ENCODE measurements at places on chromosomes 3 and 15. TPM values are rescaled to one million over a fixed set of nuclear protein-coding genes. Genes with fewer than 3 reads are reported as not detected.

Gene GADL1
- total RNA-seq = not detected

Gene CCDC39
- total RNA-seq = not detected

Gene GPR176
- total RNA-seq = 84.3 TPM

Gene NANOGP8
- not detected for total RNA-seq

Gene SCN11A
- total RNA-seq = 0.07 TPM

Gene ITGB5
- 184 TPM for total RNA-seq

Gene RBPMS2
- total RNA-seq = not detected

DNA sequence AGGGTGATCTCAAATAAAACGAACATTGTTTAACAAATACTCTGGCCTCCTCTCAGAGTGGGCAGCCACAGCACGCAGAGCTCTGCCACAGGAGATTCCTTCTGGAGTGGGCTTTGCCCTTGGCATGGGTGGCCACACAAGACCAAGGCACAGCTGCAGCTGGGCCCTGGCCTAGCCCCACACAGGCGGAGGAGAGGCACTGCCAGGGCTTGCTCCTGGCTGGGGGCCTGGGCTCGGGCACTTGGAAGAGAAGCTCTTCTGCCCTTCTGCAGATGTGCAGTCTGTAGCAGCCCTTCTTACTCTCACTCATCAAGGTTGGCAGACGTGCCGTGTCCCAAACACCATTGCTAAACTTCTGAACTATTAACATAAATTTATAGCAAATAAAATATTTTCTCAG is 67.2 kb downstream of the CRTC3 start:
- no peak for DNase-seq

DNA sequence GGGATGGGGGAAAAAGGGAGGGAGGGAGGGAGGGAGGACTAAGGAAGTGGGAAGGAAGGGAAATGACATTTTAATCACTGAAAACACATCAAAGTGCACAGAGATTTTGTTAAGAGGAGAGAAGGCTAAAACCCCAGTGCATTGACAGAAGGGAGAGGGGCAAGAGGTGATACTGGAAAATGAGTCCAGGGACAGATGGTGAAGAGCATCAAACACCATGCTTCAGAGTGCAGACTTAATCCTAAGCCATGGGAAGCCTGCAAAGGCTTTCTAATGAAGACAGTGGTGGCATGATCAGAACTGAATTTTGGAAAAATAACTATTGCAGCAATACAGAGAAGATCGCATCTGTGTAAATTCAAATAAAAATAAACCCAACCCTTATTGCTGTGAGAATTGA is 41.8 kb downstream of the HGD start:
- no peak for DNase-seq

GRCh38 chr3:171685116-171685895 is 125.0 kb downstream of the PLD1 start:
- DNase-seq = no peak

- DNase-seq = no peak
These were observed 12.1 kb downstream of the PLXND1 start for GRCh38 chr3:129594409-129594808.

- no peak for DNase-seq
These were observed 137.1 kb upstream of the THBS1 start for GRCh38 chr15:39443659-39444219.

DNA sequence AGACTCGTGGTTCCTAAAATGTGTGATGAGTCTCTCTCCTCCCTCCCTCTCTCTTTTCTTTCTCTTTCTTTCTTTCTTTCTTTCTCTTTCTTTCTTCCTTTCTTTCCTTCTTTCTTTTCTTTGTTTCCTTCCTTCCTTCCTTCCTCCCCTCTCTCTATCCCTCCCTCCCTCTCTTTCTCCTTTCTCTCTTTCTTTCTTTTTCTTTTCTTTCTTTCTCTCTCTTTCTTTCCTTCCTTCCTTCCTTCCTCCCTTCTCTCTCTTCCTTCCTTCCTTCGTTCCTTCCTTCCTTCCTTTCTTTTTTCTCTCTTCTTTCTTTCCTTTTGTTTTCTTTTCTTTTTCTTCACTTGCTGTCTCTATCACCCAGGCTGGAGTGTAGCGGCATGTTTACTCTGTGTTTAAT is 290.8 kb downstream of the NFKBIZ start:
- no peak for DNase-seq

- no peak for DNase-seq
These were observed 158.4 kb upstream of the CCDC54 start for GRCh38 chr3:107218864-107219269.

All from pulmonary artery endothelial cell (primary cell).